Fibroblast of skin of left biceps (primary cell): ENCODE measurements at places on chromosomes 13 and 19.

GRCh38 chr13:30720172-30720869, 15.0 kb upstream of the ALOX5AP start:
- no peak for DNase-seq

- DNase-seq, result no peak
Measured at GRCh38 chr19:7355151-7355820, 6.5 kb downstream of the ARHGEF18 start.

- DNase-seq, result no peak
Measured at GRCh38 chr19:2440515-2440914, 13.1 kb upstream of the TIMM13 start.

GRCh38 chr13:111139873-111140561, 24.9 kb downstream of the ARHGEF7 start:
- no peak for DNase-seq

GRCh38 chr13:35830850-35831450, 300.2 kb downstream of the DCLK1 start:
- no peak for DNase-seq

DNA sequence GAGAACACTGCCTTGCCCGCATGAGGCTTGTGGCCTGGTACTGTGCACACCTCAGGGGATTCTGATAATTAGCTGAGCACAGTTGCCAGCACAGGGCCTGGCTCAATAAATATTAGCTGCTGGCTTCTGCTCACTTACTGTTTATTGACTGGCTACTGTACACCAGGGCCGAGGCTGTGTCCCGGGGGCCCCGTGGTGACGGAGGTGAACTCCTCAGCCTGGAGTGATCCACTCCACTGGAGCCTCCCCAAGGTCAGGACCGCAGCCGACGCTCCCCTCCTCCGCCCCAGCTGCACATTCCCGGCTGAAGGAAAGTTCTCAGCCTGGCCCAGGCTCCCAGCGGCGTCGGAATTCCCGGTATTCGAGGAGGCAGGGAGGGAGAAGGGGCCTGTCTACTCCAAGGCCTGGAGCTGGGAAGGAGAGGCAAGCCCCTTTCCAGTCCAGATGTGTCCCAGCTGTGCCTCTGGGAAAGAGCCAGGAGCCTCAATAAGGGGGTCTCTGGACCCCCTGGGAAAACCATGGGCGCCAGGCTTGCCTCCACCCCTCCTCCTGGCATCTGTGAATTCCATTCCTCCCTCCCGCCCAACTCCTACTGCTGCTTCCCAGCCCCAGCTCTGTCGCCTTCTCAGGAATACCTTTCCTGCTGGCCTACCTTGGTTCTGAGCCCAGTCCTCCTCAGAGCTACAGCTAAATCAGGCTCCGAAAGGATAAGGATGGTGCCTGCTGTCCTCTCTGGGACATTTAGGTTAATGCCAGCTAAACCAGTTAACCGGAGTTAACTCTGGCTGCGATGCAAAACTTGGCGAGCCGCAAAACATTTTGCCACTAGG, 7.3 kb downstream of the RPS16 start:
- DNase-seq, result peak; percentile 81

GRCh38 chr13:78022164-78022877, 103.7 kb upstream of the EDNRB start:
- DNase-seq, result peak; percentile 1

- no peak for DNase-seq
Measured at GRCh38 chr13:107650081-107650701, 565.1 kb downstream of the LIG4 start.

- DNase-seq, result no peak
Measured at GRCh38 chr13:80055847-80056246, 285.1 kb downstream of the SPRY2 start.

DNA sequence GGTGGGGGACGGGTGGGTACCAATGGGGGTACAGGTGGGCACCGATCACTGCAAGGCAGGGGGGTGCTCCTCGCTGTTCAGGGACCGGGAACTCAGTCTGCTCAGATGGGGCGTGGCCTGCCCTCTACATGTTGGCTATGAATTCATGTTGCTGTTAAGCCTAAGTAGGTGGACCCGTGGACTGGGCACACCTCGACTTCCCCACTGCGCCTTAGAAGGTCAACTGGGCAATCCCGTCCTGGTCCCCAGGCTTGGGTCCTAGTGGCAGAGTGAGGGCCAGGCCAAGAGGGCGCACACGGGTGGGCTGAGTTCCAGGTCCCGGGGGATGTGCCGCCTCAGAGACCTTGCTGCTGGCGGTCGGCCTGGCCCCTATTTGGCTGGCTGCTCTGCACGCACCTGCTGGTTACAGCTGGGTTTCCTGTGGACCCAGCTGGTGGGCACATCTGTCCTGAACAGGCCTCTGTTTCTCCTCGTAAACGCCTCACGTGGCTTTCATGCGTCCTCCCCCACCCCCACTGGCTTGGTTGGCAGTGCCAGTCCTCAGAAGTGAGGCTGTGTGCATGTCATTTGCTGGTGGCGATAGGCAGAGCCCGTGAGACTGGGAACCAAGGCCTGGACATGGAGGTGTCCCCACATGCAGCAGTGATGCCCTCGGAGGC, 13.5 kb upstream of the ZNF554 start:
- no peak for DNase-seq

DNA sequence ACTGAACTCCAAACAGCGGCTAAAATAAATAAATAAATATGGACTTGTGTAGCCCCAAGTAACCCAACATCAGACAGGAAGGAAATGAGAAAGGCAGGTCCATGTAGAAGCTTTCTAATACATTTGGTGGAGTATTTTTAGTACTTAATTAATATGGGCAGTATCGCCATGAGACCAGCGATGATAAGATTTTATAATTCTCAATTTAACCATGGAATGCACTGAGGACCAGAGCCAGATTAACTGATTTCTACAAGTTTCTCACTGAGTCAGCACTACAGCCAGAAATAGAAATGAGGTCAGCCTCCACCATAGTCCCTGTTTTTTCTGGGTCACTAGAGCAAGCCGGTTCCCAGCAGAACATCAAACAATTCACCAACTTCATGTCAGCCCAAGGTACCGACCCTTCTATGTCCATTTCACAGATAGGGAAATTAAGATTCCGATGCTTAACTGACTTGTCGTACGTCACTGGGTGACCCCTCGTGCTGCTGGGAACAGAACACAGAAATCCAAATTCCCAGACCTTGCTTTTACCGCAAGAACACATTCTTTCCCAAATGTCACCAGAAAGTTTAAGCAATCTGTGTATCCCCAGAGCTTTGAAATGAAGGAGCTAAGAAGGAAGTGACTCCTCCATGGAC, 90.4 kb downstream of the COL4A1 start:
- DNase-seq, result no peak

- no peak for DNase-seq
Measured at GRCh38 chr19:24051516-24051915, 35.5 kb upstream of the ZNF254 start.

DNA sequence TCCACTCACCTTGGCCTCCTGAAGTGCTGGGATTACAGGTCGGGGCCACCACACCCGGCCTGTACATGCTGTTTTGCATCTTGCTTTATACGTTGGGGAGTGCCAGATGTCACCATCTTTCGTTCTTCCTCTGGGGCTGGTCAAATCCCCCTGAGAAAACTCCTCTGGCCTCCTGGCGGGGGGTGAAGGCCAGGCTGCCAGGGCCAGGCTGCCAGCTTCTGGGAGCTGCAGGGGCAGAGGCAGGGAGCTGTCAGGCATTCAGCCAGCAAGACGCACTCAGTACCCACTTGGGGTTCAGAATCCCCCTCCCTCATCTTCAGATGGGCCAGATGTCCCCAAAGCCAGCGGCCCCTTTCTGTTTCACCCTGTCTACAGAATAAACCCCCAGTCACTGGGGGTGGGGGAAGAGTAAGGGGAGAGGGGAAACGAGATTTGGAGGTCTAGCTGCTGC, 16.1 kb downstream of the ZSWIM9 start:
- no peak for DNase-seq

DNA sequence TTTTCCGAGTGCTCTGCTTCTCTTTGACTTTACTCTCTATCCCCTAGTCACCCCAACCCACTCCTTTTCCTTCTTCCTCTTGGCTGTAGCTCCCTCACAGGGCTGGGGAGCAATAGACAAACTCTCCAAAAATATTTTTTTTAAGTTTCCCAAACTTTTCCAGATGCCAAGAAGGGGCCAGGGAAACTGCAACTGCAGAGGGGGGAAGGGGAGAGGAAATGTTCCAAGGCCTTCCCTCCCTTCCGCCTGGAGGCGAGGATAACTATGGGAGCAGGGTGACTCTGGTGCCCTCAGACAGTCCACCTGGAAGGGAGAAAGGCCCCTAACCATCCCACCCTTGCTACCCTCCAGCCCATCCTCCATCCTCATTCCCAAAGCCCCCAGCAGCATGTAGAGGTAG, 49.4 kb downstream of the LYL1 start:
- DNase-seq, result peak; percentile 45

- DNase-seq, result no peak
Measured at GRCh38 chr13:93262729-93263345, 36.2 kb downstream of the GPC6 start.

DNA sequence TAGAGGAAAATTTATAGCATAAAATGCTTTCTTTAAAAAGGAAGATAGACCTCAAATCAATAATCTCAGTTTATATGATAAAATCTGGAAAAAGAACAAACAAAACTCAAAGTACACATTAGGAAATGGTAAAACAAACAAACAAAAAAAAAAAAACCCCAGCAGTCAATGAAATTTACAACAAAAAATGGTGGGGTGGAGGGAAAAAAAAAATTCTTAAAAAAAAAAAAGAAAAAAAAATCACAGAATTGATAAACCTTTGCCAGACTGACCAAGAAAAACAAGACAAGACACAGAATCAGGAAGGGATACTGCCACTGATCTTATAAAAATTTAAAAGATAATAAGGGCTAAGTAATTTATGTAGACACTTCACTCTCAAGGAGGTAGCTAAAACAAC, 11.2 kb downstream of the TUBGCP3 start:
- DNase-seq, result no peak

DNA sequence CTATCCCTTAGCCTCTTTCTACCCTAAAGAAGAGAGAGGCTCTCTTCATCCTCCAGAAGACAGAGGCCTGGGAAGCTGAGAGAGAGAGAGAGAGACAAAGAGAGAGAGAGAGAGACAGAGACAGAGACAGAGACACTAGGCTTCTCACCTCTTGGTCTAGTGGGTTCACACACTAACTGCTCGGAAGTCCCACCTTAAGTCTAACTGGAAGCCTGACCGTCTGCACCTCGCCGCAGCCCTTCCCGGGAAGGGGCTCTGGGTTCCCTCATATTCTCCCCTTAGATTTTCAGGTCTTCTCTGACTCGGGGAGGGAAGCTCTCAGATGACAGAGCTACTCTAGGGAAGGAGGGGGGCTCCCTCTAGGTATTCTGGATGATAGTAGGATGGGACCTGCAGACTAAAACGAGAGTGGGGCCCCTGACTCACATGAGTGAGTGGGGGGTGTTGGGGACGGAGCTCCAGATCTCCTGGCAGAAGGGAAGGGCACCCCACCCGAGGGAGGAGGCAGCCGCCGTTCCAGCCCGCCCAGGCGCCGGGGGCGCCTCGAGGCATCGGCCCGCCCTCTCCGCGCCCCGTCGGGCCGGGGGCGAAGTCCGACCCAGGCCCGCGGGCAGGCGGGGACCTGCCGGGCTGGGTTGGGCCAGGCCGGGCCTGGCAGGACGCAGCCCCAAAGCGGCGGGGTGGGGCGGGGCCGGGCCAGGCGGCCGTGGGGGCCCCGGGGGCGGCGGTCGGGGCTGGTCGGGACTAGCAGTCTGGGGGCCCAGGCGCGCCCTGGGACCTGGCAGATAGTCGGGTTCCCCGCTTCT, 2.0 kb upstream of the JUNB start:
- no peak for DNase-seq

- DNase-seq, result no peak
Measured at GRCh38 chr13:41501281-41501680, 43.9 kb downstream of the RGCC start.

DNA sequence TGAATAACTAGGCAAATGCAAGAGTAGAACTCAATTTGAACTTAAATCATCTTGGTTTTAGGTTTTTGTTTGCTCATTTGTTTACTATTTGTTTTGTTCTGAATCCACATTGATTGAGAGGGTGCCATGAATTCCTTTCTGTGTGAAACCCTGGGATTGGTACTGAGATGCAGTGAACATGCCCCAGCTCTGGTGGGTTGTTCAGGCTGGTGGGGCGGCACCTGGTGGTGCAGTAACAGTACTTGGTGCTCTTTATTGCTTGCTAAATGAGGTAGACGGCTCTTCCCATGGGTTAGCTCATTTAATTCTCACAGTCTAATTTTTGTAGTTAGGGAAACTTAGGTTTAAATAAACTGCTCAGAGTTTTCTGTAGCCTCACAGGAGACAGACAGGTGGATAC, 48.4 kb downstream of the WASF3 start:
- no peak for DNase-seq

DNA sequence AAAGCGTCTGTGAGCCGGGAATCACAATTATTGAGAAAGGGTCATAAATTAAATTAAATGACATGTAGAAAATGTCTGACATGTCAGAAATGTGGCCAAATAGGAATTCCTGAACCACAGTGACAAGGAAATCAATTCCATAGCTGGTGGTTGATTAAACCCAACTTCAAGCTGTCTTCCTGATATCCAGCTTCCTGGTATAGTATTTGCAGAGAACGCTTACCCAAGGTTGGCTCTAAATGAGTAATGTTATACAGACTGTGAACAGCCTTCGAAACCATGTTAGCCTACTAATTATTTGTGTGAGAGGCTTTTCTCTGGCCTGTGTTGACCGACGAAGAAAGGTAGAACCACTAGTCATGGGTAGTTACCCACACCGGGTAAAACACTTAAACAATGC, 347.2 kb downstream of the RFC3 start:
- DNase-seq, result no peak

DNA sequence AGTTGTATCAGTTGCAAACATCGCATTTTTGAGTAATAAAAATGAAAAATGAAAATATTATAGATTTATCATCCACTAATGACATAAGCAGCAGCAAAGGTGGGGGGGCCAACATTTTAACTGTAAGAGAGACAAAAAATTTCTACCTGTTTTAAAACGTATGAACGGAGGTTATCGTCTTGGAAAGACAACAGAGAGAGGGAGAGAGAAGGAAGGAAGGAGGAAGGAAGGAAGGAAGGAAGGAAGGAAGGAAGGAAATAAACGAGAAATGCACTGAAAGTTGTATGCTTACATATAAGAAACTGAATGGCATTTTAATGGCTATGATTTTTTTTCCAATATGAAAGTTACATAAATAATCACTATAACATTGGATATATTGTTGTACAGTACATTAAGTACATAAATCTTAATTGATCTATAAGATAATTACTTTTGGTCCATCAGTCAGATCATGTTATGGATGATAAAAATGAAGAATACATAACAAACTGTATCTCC, 862.8 kb upstream of the SLITRK1 start:
- DNase-seq, result no peak

- no peak for DNase-seq
Measured at GRCh38 chr19:17420475-17420924, 653 bp downstream of the MVB12A start.
